ENCODE measurements at places on chromosomes 11 and 22.
A peak's percentile ranks its signal among the peaks of the same experiment; 100 is the strongest.

DNA sequence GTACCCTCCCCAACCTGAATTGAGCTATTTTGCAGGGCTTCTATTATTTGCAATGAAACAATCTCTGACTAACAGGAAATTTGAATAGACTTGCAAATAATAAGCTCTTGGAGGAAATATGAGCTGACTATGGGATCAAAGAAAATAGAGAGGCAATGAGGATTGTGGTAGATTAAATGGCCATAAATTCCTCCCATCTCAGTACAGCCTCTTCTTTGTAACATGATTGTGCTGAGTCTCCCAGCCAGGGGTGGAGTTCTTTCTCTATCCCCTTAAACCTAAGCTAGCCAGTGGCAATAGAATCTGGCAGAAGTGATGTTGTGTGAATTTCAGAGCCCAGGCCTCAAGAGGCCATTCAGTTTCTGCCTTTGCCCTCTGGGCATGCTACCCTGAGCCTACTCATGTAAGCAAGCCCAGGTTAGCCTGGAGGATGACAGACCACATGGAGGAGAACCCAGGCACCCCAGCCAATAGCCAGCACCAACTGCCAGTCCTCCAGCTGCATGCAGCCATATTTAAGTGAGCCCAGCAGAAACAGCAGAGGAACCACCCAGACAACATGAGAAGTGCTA, 86.8 kb upstream of the TP53I11 start:
- DNase-seq, result no peak

GRCh38 chr11:72446929-72447769, 12.8 kb upstream of the CLPB start:
- no peak for DNase-seq

GRCh38 chr11:44494785-44495184, 70.7 kb upstream of the CD82 start:
- no peak for DNase-seq

GRCh38 chr11:30560206-30561106, 25.7 kb downstream of the MPPED2 start:
- DNase-seq, result no peak

DNA sequence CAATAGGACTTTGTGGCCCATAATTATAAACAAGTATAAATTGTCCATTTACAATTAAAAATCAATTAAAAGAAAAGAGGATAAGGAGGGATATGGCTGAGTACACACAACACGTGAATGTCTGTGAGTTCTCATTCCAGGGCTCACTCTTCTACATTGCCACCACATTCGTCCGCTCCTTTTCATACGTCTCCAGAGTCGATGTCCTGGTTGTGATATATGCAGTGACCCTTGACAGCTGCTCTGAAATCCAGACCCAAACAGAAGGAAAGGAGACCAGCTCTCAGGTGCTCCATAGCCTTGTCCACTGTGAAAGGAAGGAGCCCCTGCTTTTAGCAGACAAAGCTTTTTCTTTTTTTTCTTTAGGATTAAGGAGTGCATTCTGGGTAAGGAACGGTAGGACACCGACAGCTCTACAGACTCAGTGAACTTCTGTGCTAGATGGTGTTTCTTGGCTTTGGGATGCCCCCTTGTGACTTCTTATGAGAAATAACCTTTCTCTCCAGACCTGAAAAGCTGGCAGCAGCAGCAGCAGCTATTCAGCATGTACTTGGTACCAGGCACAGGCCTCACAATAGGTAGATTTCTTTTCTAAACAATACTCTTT, 19.7 kb upstream of the DNAJB13 start:
- peak; percentile 91 for DNase-seq

GRCh38 chr11:44687388-44687787, 39.4 kb upstream of the TSPAN18 start:
- no peak for DNase-seq

DNA sequence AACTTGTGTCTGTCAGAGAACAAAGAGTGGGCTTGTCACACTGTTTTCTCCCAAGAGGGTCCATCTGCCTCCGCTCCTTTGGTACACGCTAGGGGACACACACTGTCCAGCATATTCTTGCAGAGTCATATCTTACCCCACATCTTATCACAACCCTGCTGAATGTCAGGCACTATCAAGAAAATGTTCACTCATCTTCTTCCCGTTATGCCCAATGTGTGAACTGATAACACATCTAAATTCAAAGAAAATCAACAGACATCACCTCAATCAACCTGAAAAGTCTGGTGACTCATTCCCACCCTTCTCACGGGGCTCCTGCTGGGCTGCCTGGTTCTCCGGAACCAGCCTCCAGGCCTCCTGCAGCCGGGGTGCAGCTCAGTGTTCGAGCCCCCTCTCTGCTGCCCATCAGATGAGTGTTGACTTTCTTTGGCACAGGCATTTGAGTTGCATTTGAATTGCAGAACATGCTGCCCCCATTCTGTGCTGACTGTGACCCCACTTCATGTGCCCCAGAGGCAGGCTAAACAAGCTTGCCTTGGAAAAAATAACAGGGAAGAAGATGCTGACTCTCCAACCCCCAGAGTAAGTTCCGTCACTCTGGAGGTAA, 19.4 kb downstream of the GRAP2 start:
- no peak for DNase-seq

DNA sequence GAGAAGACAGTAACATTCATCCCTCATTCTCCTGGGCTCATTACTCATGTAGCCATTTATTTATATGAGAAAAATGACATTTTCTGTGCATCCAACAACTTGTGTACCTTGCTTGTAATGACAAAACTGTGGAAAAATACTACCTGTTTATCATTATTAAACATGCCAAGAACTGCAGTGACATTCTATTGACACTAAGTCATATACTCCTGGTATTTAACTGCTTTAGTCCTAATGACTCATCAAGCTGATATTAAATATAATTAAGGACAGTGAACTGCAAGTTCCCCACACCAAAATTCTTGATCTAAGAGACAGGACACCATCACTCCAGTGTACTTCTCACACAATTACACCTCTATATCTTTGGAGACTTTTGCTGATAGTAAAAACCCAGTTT, 1328.7 kb upstream of the RAG2 start:
- no peak for DNase-seq

DNA sequence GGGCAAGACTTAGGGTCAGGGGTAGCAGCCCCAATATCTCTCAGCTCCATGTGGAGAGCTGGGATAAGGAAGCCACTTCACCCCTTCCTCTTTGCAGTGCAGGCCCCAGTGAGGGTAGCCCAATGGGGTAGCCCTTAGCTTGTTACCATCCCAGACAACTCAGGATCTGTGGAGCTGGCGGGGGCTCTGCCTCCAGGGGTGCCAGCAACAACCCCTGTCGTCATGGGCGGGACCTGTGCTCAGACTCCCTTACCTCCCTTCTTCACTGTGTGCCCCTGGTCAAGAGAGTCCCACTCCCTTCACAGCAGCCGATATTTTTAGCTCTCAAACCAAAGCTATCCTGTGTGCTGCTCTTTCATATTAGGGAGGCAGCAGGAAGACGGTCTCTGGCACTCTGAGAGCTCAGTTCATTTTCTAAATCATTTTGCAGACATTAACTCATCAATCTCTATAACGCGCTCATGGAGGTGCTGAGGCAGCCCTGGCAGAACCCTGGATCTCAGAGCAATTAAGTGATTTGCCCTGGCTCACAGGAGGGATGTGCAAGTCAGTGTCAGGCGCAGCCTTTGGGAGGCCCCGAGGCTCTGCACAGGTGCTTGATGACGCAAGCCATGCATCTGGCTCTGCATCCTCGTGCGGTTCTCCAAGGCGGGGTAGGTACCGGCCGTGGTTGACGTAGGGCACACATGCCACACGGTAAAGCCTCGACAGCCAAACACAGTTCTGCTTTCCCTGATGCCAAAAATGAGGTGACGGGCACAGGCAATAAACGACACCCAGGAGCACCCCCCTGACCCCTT, 357.6 kb downstream of the SHANK2 start:
- no peak for DNase-seq

GRCh38 chr11:45347348-45348082, 61.4 kb upstream of the SYT13 start:
- no peak for DNase-seq

DNA sequence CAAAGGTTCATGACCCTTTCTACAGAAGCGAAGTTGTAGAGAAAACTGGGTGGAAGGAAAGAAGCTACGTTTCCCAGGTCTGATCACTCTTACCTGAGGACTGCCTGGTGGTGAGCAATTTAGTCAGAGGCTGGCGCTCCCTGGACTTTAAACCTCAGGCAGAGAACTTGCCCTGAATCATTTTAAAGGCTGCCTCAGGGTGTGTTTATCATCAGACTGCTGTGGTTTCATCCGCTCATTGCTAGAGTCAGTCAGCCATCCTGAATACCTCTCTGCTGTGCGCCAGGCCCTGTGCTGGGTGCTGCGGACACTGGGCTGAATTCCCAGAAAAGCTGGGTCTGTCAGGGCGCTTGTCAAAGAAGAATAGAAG, 2.7 kb downstream of the DTX4 start:
- no peak for DNase-seq

GRCh38 chr11:45176996-45177395, 30.6 kb downstream of the PRDM11 start:
- DNase-seq, result peak; percentile 37

GRCh38 chr11:73216465-73216864, 1.6 kb upstream of the P2RY2 start:
- DNase-seq, result no peak

DNA sequence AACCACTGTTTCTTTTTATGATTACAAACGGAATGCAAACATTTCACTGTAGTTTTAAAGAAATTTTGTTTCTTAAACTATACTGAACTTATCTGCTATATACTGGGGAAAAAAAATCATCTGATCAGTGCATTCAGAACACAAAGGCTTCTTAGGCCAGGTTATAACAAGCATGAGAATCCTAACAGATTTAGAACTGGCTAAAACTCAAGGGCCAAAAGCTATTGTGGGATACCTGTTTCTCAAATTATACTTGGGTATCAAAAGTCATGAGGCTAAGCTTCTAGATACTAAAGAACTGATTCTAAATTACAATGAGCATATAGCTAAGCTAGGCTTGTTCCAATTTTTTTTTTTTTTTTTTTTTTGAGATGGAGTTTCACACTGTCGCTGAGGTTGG, 29.7 kb upstream of the CHRNA10 start:
- no peak for DNase-seq

DNA sequence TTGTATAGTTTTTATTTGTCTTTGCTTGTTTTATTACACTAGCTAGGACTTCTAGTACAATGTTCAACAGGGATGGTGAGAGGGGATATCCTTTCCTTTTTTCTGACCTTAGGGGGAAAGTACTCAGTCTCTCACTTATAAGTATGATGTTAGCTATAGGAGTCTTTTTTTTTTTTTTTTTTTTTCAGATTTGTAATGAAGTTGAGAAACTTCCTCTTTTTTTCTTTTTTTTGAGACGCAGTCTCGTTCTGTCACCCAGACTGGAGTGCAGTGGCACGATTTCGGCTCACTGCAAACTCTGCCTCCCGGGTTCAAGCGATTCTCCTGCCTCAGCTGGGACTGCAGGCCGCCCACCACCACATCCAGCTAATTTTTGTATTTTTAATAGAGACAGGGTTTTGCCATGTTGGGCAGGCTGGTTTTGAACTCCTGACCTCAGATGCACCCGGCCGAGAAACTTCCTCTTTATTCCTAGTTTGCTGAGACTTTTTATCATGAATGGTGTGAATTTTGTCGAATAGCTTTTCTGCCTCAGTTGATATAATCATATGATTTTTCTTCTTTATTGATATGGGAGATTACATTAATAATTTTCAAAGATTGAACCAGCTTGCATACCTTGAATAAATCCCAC, 10.9 kb downstream of the TRIM22 start:
- DNase-seq, result no peak

GRCh38 chr11:134417871-134418840, 6.1 kb upstream of the B3GAT1 start:
- no peak for DNase-seq

- no peak for DNase-seq
Observed at GRCh38 chr22:43092085-43092484, 2.9 kb upstream of the TTLL1 start.

- DNase-seq, result no peak
Observed at GRCh38 chr11:46290598-46291309, 13.3 kb downstream of the CREB3L1 start.

- no peak for DNase-seq
Observed at GRCh38 chr22:46854125-46854870, 91.8 kb downstream of the TBC1D22A start.

- peak; percentile 37 for DNase-seq
Observed at GRCh38 chr11:111565114-111565720, 24.7 kb downstream of the LAYN start.

DNA sequence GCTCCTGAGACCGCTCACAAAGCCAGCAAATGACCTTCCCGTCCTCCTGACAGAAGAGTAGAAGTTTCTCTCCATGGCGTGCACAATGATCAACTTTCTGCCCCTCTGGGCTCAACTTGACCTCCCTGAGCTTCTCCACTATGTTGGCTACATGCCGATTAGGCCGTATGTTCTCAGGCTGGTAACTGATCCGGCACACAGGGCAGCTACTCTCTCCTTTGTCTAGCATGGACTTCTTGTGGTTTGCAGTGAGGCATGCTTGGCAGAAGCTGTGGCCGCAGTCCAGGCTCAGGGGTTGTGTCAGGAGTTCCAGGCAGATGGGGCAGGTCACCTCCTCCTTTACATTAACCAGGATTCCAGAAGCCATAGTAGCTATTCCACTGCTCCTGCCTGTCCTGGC, 5.1 kb downstream of the TRIM5 start:
- no peak for DNase-seq

DNA sequence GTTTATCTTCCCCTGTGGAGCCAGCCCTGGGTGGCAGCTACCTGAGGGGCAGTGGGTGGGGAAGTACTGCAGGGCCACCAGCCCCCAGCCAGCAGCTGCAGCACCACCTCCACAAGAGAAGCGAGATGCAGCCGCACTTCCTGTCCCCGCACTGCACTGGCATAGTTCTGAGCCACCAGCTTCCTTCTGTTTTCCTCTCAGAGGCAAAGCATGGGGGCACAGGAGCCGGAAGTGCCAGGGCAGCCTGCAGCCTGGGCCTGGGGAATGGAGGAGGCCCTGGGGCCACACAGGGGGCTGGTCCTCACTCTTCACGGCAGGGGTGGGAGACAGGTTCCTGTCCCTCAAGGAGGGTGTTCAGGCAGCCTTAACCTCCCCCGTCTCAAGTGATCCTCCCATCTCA, 11.9 kb upstream of the SH3BP1 start:
- DNase-seq, result no peak

DNA sequence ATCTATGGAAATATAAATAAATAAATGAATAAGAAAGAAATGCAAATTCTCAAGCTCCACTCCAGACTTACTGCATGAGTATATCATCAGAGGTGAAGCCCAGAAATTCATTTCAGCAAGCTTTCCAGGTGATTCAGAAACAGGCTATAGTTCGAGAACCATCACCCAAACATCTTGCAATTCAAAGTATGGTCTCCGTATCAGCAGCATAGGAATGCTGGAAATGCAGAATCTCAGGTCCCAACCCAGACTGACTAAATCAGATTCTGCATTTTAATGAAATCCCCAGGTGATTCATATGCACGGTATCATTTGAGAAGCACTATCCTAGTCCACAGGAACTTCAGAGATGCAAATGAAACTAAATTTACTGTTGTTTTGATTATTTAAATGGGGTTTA, 95.3 kb downstream of the SERGEF start:
- DNase-seq, result no peak
